ENCODE measurements at places on chromosomes 4 and X.

GRCh38 chrX:79117078-79117477 lies 27.4 kb upstream of the GPR174 start:
- peak; percentile 51 for DNase-seq

- DNase-seq, result peak; percentile 89
Measured at GRCh38 chrX:133495464-133496391, 80.4 kb upstream of the GPC4 start.

DNA sequence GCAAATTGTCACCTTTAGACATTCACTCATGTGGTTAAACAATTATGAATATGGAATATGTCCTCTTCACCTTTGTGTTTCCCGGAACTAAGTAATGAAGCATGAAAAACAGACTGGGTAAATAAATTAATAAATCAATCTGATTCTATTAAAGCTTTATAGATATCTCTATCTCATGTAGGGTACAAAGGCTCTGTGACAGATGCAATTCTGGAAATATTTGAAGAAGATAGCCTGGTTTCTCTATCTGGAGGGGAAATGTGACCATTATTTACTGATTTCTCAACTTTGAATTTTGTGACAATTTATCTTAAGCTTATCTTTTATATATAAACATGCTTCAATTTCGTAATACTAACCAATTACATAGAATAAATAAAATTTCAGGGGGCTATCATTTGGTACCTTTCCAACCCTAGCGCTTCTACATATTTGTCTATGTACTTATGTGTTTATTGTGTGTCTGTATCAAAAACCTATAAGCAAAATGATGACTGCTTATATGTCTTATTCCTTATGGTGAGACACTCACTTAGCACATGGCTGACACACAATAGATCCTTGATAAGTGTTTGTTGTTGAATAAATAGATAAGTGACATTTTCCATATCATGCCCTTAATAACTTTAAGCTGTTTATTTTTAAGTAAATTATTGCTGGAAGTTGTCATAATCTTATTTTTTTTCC lies 9.9 kb downstream of the CTSO start:
- no peak for DNase-seq

- DNase-seq, result no peak
Measured at GRCh38 chr4:104642521-104642920, 147.8 kb upstream of the CXXC4 start.

DNA sequence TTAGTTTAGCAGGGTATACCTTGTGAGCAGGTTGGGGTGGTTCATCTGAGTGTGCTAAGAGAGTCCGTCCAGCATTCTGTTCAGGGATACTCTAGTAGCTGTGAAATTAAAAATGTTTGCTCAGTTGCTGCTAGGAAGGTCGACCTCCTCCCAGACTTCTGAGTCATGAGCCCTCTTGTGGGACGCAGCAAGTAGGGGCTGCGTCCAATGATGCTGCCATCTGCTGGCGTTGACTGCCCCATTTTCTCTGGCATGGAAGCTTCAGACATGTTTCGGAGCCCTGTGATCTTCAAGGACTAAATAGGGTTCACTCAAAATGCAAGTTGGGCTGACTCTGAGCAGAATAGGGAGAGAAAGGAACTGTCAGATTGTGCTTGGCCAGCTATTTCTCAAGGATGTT lies 201.0 kb upstream of the ARSJ start:
- DNase-seq, result peak; percentile 72

DNA sequence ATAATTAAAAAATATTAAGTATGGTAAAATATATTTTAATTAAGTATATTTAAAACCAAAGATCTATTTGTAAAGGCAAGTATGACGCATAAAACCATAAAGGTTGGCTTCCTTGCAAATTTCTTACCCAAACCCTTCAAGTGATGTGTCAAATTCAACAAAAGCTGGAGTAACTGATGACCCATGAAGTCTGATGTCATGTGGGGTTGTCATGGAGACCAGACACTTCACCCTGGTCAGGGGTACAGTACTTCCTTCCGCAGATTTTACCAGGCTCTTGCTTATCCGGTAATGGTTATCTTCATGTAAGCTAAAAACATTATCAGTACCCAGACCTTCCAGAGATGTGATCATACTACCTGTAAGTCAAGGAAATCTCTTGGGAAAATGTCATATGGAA lies 170.1 kb downstream of the WDFY3 start:
- DNase-seq, result no peak

GRCh38 chr4:78131403-78131802 lies 74.3 kb downstream of the FRAS1 start:
- DNase-seq, result peak; percentile 75

DNA sequence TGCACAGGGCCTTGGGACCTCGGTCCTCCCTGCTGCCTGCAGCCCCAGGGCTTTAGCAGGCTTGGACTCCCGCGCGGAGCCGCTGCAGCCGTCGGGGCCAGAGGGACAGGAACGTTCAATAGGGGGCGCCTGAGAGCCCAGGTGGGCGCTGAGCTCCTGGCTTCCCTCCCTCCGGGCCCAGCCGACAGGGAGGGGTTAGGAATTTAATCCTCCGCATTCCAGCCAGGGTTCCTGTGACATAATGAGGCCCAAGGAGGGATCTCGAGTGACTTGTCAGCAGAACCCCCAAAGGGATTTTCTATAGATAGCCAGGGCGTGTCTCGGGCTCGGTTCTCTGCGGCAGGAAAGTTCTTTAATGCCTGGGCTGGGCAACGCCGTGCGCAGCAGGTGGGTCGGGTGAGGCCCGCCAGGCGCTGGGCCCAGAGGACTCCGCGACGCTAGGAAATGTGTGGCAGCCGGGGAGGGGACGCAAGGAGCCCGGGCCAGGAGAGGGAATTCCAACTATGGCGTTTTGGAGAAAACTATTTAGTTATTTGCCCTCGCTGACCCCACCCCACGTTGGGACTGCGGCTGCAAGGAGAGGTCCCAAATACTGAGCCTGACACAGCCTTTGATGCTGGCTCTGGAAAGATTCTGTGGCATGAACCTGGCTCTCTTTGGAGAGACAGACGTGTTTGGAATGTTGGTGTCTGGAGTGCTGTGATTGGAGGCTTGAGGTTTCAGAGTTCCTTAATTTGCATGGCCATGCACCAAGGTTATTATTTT lies 285.2 kb upstream of the GATB start:
- no peak for DNase-seq

DNA sequence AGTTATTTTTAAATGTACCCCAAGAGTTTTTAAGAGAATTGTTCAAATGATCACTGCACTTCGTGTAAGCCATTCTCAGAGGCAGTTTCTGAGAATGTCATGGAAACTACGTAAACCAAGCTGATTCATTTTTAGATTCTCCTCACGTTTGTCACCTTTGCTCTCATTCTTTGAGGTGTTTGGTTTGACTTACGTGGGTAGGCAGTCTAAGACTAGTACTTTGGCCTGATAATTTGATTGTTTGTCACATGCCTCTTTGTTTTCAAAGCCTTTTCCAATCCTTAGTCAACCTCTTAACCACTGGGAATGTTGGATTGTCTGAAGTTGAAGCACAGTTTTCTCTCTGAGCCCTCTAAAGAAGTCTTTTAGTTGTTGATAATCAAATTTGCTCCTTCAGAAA lies 10.5 kb downstream of the SEPTIN11 start:
- DNase-seq, result no peak

DNA sequence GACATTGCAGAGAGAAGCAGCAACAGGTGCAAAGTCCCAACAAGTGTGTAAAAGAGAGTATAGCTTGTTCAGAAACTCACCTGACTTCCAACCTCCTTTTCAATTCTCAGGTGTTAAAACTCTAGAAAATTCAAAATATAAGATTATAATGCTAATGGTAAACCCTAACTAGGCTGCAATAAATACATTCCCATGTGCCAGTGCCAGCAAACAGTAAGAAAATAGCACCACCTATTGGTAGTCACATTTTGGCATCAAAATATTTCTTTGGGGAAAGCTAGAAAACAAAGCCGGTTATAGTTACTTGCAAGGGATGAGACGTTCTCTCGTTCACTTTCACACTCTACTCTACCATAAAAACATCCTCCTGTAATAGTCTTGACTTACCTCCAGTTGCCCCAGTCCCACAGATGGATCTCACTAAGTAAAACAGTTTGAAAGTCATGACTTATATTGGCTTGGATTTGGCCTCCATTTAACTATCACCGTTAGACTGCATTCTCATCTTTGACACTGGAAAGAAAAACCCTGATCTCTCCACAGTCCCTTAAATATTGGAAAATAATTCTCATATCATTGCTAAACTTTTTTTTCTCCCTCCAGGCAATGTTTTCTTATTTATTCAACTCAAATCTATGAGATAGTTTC lies 9.6 kb downstream of the BMP3 start:
- DNase-seq, result peak; percentile 32

DNA sequence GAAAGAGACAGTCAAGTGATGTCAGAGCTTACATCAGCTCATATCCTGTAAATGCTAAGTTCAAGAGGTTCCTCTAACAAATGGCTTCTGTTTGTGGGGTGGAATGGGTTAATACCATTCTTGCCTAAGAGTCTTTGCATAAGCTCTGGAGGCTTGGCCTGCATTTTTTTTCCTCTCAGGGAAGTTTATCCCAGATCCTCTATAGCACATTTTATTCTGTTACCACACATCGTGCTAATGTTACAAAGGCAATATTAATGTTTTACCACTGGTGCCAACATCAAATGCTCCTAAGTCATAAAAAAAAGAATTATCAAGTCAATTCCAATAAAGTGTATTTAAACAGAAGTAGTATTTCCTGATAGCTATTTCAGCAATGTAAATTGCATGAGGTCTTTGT lies 2.9 kb upstream of the ADH6 start:
- no peak for DNase-seq

DNA sequence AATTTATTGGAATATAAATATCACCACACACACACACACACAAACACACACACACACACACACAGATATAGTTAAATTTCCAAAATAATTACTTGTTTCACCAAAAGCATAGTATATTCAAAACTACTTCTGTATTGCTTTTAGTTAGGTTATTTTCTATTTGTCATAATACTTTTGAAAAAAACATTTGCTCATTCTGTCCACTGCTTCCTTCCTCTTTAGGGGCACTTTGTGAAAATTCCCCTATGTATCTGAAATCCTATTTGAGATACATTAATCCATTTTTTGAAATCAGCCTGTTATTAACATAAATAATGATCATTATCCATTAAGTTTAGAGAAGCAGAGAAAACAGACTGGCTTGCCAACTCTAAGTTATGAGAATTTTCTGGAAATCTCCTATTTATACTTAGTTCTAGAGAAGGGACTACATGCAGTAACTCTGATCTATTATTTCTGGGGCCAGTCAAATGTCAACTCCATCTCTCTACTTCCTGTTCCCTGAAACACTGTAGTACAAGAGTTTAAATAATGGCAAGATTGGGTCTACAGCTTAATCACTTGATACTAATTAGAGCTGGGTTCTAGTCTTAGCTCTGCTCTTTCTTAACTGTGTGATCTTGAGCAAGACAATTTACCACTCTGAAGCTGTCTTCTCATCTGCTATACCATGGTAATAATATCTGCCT lies 54.4 kb upstream of the GPR174 start:
- DNase-seq, result no peak

- peak; percentile 68 for DNase-seq
Measured at GRCh38 chrX:50747471-50747900, 66.5 kb downstream of the SHROOM4 start.

GRCh38 chr4:52251864-52252263 lies 200.8 kb downstream of the SPATA18 start:
- DNase-seq, result no peak

Data from fibroblast of skin of abdomen (primary cell).